ENCODE measurements at places on chromosomes 1 and 21.

- no peak for DNase-seq
These were observed 1.4 kb upstream of the DNAJC11 start for GRCh38 chr1:6703016-6703415.

DNA sequence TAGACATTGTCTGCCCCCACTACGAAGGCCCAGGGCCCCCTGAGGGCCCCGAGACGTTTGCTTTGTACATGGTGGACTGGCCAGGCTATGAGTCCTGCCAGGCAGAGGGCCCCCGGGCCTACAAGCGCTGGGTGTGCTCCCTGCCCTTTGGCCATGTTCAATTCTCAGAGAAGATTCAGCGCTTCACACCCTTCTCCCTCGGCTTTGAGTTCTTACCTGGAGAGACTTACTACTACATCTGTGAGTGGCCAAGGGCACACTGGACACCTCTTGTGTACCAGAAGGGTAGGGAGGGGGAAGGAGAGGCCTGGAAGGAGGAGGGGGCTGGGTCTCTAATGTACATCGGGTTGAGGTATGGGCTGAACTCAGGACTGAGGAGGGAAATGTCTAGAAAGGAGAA lies 3.2 kb downstream of the EFNA4 start:
- no peak for DNase-seq

GRCh38 chr1:56688522-56689026 lies 43.5 kb downstream of the PRKAA2 start:
- DNase-seq, result no peak

DNA sequence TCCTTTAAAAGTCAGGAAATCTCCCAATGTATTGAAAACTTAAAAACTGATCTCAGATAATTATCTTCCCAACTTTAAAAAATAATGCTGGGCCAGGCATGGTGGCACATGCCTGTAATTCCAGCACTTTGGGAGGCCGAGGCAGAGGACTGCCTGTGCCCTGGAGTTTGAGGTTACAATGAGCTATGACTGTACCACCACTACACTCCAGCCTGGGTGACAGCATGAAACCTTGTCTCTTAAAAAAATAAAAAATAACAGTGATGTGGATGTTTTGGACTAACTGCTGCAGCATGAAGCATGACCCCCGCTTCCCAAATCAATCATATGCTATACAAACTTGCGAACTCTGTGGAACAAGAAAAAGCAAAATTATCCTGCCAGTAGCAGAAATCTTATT lies 186.3 kb downstream of the RERE start:
- no peak for DNase-seq

DNA sequence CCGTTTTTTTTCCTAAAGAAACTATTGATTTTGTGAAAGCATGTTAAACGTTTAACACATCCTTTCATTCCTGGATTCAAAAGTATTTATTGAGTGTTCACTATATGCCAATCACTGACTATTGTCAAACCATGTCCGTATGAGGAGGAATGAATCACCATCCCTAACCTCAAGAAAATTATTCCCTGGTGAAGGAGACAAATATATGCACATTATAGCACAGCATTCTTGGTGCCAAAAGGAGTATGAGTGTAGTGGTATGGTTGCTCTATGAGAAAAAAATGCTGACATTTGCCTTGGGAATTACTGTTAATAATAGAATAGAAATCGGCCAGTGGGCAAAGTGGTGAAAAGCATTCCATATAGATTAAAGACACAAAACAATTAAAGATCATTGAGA lies 1390.1 kb downstream of the MRPL39 start:
- DNase-seq, result no peak

Data from hematopoietic multipotent progenitor cell treated with erythropoietin and hydrocortisone succinate and interleukin-3 and kit ligand, for 6 days (in vitro differentiated cells).